ENCODE measurements at places on chromosomes 3 and 15. TPM values are rescaled to one million over a fixed set of nuclear protein-coding genes. Genes with fewer than 3 reads are reported as not detected.

Gene RYR3
- 5.4 TPM for total RNA-seq

Gene PRRT3
- 8.1 TPM for total RNA-seq

Gene FAM107A
- total RNA-seq: under 0.01 TPM

Gene POTEB3
- not detected for total RNA-seq

Gene GOLGA8H
- 1.6 TPM for total RNA-seq

Gene ZMYND10
- 3.8 TPM for total RNA-seq

Gene LRRC34
- total RNA-seq: 6.7 TPM

Gene TNNC1
- 0.54 TPM for total RNA-seq

Gene EPB42
- total RNA-seq: 0.54 TPM

Gene AQP9
- total RNA-seq: 0.54 TPM

Gene TFG
- 41.7 TPM for total RNA-seq

Gene ZKSCAN7
- 15.6 TPM for total RNA-seq

Gene SYNM
- under 0.01 TPM for total RNA-seq

Gene AGBL1
- total RNA-seq: under 0.01 TPM

Gene ROPN1B
- not detected for total RNA-seq

Gene EBLN2
- total RNA-seq: 5.7 TPM

Gene BCL2A1
- 9.7 TPM for total RNA-seq

Gene SLC24A5
- not detected for total RNA-seq

Gene ACKR2
- 0.81 TPM for total RNA-seq

Gene KLF15
- total RNA-seq: under 0.01 TPM

Gene LSMEM2
- total RNA-seq: not detected

Gene KLHL6
- 65.2 TPM for total RNA-seq

Gene FBN1
- total RNA-seq: 30.4 TPM

Gene KCNAB1
- total RNA-seq: not detected

Gene AHSG
- total RNA-seq: not detected

Gene EOMES
- total RNA-seq: under 0.01 TPM

Gene PRSS50
- under 0.01 TPM for total RNA-seq

Gene FAM81A
- total RNA-seq: 0.27 TPM

Gene CCDC9B
- 4.6 TPM for total RNA-seq

Gene PLD1
- 4.8 TPM for total RNA-seq

Gene NKIRAS1
- total RNA-seq: 2.7 TPM

Gene GOLGA6D
- under 0.01 TPM for total RNA-seq

Gene LXN
- total RNA-seq: 31.0 TPM

Gene CFAP91
- 0.54 TPM for total RNA-seq

Gene GOLGA8A
- 21.8 TPM for total RNA-seq

Gene OSTN
- total RNA-seq: not detected

Gene CYP8B1
- total RNA-seq: not detected

Gene RAD18
- total RNA-seq: 10.2 TPM

Gene SLC4A7
- total RNA-seq: 9.7 TPM

Gene ZNF639
- 40.1 TPM for total RNA-seq

Gene PTPRG
- under 0.01 TPM for total RNA-seq

Gene AGTR1
- not detected for total RNA-seq

Gene STX19
- total RNA-seq: not detected

Gene NOX5
- total RNA-seq: under 0.01 TPM

Gene FBLN2
- 8.3 TPM for total RNA-seq

Gene CMTM6
- total RNA-seq: 48.2 TPM

Gene RGMA
- 1.1 TPM for total RNA-seq

Gene LRTM1
- not detected for total RNA-seq

Gene ADAMTSL3
- under 0.01 TPM for total RNA-seq

Gene BSN
- 0.27 TPM for total RNA-seq

Gene SST
- not detected for total RNA-seq

Gene FGF7
- total RNA-seq: under 0.01 TPM

Gene MESP1
- 1.3 TPM for total RNA-seq
